ENCODE measurements at places on chromosomes 12 and 14.

GRCh38 chr14:50058113-50058512, 58.3 kb downstream of the VCPKMT start:
- DNase-seq, result no peak

DNA sequence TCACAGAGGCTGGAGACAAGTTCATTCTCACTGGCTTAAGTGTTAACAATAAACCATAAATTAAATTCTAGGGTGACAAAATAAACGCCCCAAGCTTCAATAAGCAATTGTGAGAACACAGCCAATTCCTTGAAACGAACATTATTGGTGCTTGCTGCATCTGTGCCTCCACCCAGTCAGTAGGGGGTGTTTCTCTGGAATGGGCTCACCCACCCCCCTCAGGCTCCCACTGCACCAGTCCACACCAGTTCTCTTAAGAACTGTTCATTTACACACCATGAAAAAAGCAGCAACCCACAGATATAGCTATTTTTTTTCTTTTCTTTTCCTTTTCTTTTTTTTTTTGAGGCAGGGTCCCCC, 34.7 kb downstream of the CDC42BPB start:
- DNase-seq, result no peak

GRCh38 chr12:57126561-57126960, 1.7 kb upstream of the LRP1 start:
- DNase-seq, result no peak

- DNase-seq, result no peak
Observed at GRCh38 chr12:34186492-34186891, 164.2 kb downstream of the ALG10 start.

GRCh38 chr14:88228522-88229236, 94.4 kb downstream of the KCNK10 start:
- no peak for DNase-seq

- DNase-seq, result no peak
Observed at GRCh38 chr14:54617467-54617866, 50.5 kb downstream of the SAMD4A start.

- no peak for DNase-seq
Observed at GRCh38 chr12:76290963-76291859, 57.0 kb downstream of the BBS10 start.
